ENCODE measurements at places on chromosomes 2 and 18. TPM values are rescaled to one million over a fixed set of nuclear protein-coding genes. Genes with fewer than 3 reads are reported as not detected.

DNA sequence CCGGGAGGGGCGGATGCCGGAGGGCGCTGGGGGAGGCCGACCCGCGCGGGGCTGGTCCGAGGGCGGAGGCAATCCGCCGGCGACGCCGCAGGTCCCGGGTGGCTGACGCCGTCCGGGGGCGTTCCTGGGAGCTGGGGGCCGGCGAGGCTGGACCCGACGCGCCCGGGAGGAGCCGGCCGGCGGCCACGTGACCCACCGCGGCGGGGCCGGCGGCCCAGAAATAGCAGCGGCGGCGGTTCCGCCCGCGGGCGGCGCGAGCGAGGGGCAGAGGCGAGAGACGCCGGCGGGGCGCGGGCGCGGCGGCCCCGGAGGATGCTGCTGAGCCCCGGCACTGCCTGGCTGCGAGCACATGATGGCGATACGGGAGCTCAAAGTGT is at the start of gene RAB31:
Gene RAB31, plus strand, starts transcription at position 245 of the 377 bp plus-strand sequence. Its CDS starts 105 bp downstream, at position 350.
- peak; percentile 13 for DNase-seq

Gene GPR35
- 3.3 TPM for polyA plus RNA-seq

Gene NT5DC4
- polyA plus RNA-seq, result not detected

Gene CDH7
- 0.04 TPM for polyA plus RNA-seq

Measured in urinary bladder (tissue), 4 donors.